Activated naive CD4-positive, alpha-beta T cell treated with anti-CD3 and anti-CD28 coated beads, Interleukin-2, amount 50 U/mL, for 72 hours (primary cell): ENCODE measurements at places on chromosomes 3 and 15. TPM values are rescaled to one million over a fixed set of nuclear protein-coding genes. Genes with fewer than 3 reads are reported as not detected.

The CD86 gene
- total RNA-seq, result 0.14 TPM

The KLHL40 gene
- total RNA-seq, result not detected

The COL8A1 gene
- not detected for total RNA-seq

The ARIH1 gene
- 185 TPM for total RNA-seq

The EFHB gene
- total RNA-seq, result 1.2 TPM

The MUC13 gene
- total RNA-seq, result not detected

The LRRC2 gene
- not detected for total RNA-seq

The ASB14 gene
- not detected for total RNA-seq

The VPS8 gene
- 72.4 TPM for total RNA-seq

The HESX1 gene
- total RNA-seq, result 1.5 TPM

The GOLGA6L24 gene
- total RNA-seq, result not detected

The SLC6A20 gene
- not detected for total RNA-seq

The FSD2 gene
- not detected for total RNA-seq

The CISH gene
- 258 TPM for total RNA-seq

The TP63 gene
- 0.68 TPM for total RNA-seq

The FBXL22 gene
- total RNA-seq, result 0.80 TPM

The TNFAIP8L3 gene
- not detected for total RNA-seq

The ALPK3 gene
- 0.54 TPM for total RNA-seq

The DPPA2 gene
- not detected for total RNA-seq

The PDCD7 gene
- 34.2 TPM for total RNA-seq

The SCG3 gene
- total RNA-seq, result not detected

The ABCC5 gene
- 9.1 TPM for total RNA-seq

The DOCK3 gene
- total RNA-seq, result 4.8 TPM

The RETNLB gene
- total RNA-seq, result not detected

The MYZAP gene
- total RNA-seq, result 0.20 TPM
